ENCODE measurements at places on chromosomes 7 and 10.
A peak's percentile ranks its signal among the peaks of the same experiment; 100 is the strongest.

DNA sequence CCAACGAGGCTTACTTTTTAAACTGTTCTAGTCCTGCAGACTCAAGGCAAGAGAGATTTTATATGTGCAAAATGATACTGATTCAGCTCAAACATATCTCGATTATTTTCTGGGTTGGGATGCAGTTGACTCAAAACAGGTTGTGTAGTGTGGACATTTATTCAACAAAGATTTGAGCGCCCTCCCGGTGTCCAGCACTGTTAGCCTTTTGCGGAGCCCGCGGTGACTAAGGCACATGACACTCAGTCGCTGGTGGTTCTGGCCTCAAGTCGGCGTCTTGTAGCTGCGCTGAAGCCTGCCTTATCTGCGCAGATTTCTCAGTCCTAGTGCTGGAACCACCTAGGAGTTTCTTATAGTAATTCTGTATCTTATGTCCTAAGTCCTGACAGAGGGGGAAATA lies 938 bp upstream of the CADPS2 start:
- DNase-seq, result no peak

DNA sequence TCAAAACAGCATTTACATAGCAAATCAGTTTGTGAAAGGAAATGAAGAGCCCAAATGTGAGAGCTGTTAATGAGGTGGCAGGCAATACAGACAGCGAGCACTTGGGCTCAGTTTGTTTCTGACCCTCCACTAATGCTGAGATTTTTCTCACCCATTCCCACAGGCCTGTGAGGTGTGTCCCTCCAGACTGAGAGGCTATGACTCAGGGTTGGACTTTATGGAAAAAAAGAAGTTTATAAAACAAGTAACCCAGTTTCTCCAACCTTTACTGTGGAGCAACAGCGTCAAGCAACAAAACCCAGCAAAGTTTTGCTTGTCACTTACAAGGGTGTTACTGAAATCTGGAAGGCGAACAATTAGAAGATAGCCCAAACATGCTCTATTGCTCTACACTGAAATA lies 4.9 kb upstream of the FEZF1 start:
- DNase-seq, result no peak

DNA sequence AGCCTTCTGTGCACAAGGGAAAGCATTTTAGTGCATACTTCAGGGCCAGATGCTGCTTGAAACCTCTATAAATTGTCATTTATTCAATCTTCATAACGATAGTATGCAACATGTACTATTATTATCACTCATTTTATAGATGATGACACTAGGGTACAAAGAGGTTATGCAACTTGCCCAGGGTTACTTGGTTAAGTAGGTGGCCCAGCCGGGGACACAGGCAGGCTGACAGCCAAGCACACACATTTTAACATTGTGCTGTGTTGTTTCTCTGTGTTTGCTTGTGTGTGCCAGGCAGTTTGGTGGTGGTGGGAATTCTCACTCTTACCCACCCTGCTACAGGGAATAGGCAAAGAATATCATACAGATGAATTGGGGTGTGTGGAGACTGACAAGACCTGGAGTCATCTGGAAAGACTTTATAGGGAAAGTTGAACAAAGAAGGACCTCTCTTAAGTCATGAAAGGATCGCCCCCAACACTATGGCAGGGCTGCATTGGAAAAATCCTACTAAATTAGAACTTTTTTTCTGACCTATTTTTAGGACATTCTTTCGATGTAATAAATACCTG lies 98.9 kb downstream of the MKX start:
- DNase-seq, result no peak

DNA sequence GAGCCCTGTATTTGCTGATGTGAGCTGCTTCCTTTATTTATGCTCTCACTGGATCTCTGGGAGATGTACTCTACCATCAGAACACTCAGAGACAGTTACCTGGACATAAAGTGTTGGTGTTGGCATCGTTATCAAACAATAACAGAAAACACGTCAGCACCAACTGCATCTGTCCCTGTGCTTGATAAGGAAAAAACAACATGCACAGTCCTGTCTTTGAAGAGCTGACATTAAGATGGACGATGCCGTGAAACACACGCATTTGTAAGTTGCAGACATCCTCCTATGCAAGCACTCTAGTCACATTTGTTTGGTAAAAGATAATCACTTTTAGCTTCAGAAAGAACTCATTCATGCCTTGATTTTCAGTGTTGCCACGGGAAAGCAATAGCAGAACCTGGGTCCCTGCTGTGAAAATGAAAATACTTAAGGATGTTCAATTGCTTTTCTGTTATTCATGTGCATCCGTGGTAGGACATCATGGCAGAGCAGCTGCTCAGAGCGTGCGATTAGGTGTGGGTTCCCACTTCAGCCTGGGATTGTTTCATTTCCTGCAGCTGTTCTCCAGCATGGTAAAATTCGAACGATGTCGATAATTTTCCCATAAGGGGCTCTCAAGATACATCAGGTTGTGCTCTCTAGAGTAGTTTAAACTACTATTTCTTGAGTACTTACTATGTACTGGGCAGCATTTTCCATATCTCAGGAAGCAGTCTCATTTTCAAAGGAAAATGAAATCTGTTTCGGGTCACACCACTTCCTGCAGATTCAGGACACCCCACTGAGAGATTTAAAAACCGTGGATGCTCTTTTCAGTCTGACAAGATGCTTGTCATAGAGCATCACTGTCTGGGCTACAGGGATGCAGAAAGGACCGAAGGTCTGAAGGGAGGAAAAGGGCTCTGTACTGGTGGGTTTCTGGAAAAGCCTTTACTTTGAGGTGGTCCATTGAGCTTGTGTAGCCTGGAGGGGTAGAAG lies 248.7 kb downstream of the CAMK1D start:
- DNase-seq, result no peak

GRCh38 chr7:30816645-30817370 lies 45.6 kb downstream of the MINDY4 start:
- no peak for DNase-seq

DNA sequence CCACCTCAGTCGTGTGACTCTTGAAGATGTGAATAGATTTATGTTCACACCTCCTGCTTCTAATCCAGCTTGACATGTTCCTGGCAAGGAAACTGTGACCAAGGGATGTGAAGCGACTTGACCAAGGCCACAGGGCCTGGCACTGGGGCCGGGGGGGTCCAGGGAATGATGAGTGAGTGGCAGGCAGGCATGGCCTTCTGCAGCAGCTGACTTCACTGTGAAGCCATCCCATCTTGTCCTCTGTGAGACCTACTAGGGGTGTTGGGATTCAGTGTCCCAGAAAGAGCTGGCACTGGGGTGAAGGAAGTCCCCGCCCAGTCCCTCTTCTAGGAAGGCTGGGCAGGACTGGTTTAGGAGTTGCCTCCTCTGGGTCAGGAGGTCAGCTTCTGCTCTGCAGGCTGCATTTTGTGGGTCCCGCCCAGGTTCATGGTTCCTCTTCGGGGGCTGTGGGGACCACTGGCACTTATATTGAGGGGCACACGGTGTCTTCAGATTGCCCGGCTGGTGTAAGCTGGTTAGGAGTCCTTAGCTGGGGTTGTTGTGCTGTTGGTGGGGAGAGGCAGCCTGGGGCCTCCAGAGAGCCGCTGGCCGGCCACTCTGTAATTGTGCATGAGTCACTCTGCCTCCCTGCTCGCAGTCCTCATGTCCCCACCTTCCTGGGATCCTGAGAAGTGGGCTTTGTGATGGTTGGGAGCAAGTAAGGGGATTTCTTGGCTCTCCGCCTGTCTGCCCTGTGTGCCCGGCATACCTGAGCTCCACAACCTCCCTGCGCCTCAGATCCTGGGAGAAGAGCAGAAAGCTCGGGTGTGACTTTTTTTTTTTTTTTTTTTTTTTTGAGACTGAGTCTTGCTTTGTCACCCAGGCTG lies 11.0 kb downstream of the ZMIZ1 start:
- no peak for DNase-seq

GRCh38 chr10:5944389-5945189 lies 32.8 kb downstream of the IL15RA start:
- DNase-seq, result peak; percentile 81

DNA sequence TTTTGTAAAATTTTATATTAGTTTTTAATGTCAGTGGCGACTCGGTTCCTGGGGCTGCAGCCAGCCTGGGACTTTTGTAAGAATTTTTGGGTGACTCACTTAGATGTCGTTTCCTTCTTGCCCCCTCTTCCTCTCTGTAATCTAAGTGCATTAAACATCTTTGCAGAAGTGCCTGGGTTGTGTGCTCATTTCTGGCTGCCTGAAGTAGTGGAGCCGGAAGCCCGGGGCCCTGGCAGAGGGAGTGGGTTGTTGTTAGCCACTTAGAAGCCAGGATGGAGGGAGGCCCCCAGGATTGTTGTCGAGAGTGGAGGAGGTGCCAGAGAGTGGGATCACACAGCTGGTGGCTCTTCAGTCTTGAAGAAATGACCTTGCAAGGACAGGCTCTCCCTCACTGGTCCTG lies 11.0 kb upstream of the TRIM8 start:
- peak; percentile 34 for DNase-seq

GRCh38 chr10:86489071-86489810 lies 32.4 kb downstream of the WAPL start:
- no peak for DNase-seq

DNA sequence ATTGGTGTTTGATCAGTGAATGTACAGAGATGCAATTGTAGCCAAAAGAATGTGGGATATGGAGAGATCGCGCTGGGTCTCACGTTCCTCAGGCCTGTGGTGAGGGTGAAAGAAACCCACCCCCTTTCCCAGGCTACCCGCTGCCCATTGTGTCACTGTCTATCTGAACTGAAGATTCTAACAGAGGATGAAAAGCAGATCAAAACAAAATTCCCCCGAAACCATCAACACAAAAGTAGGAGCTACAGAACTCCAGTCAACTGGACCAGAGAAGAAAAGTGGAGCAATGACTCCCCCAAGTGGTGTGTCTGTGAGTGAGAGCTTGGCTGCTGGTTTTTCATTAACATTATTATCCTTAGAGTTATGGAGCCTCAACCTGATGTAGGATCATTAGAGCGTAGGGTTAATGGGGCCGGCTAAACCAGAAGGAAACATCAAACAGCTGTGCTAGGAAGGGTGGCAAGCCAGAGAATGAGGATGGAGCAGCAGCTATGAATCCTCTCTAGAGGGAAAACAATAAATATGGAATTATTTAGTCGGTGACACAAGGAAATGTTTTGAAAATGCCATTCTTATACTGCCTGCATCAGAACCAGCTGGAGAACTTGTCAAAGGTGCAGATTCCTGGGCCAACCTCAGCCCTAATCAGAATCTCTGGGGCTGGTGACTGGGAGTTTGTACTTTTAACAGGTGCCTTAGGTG lies 38.3 kb downstream of the AKR1B1 start:
- no peak for DNase-seq

GRCh38 chr7:88027724-88028123 lies 93.7 kb downstream of the ADAM22 start:
- DNase-seq, result no peak

DNA sequence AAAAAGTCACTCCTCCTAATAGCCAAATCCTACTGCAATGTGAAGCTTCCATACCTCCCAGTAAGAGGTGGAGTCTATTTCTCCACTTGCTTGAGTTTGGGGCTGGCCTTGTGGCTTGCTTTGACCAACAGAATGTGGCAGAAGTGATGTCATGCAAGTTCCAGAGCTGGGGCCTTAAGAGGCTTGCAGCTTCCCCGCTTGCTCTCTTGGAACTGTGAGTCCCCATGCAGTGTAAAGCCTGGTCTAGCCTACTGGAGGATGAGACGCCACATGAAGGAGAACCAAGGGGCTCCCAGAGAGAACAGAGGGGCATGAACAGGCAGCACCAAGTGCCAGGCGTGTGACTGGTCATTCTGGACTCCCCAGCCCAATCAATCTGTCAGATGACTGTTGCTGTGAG lies 58.6 kb upstream of the OPALIN start:
- no peak for DNase-seq

GRCh38 chr10:48332166-48332870 lies 25.8 kb downstream of the MAPK8 start:
- DNase-seq, result no peak

- DNase-seq, result no peak
These were observed 129.2 kb downstream of the KCND2 start for GRCh38 chr7:120402079-120402767.

DNA sequence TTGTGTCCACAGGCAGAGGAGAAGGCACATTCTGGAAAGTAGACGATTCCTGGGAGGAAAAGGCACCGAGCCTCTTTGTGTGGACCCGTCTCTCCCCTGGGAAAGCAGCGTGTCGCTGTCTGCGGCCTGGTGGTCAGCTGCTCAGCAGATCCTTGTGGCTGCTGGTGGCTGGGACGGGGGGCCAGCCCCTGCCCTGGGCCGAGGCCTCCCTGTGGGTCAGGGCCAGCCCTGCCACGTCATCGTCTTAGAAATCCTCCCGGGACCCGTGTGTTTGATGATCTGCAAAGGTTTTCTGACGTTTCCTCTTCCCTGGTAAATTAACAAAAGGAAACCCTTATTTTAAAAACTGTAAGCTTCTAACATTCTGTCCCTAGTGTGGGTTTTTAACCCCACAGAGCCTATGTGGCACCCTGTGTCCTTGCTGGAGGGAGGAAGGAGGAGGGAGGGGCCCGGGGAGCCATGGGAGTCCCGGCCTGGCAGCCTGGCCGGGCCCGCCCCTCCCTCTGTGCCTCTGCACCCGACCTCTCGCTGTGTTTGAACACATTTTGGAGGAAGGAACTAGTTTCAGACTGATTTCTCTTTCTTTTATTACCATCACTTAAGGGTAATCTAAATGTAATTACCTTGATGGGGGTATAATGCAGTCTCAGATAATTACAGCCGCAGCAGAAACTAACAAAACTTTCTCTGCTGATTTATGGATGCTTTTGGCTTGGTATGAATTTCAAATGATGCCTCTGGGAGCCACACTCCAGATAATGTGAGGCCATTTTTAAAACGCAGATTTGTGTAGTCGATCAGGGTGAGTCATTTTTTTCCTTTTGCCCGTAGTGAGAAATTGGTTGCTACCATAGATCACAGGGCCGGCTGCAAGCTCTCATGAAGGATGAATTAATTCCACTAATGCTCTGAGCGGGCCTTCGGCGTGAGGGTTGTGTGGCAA lies 85.5 kb downstream of the NKX6-2 start:
- peak; percentile 33 for DNase-seq

Data from RWPE2 (cell line).